Activated B cell treated with CpG ODN at 0.5 μM for 24 hours (primary cell): ENCODE measurements at places on chromosomes 1 and 21. TPM values are rescaled to one million over a fixed set of nuclear protein-coding genes. Genes with fewer than 3 reads are reported as not detected.

The CD1E gene
- total RNA-seq = not detected in 2 replicates

The TTLL7 gene
- total RNA-seq = 0.12 TPM in 1 of 2 replicates, not detected in the other

The FAM3B gene
- total RNA-seq = not detected in 2 replicates

The INAVA gene
- total RNA-seq = 0.44 and 0.46 TPM in 2 replicates

The FCRL1 gene
- total RNA-seq = 111 and 138 TPM in 2 replicates

The GPX7 gene
- total RNA-seq = 20.9 and 22.4 TPM in 2 replicates

The GUCA2B gene
- total RNA-seq = not detected in 2 replicates

The KMO gene
- total RNA-seq = 44.8 and 53.6 TPM in 2 replicates

The NEK7 gene
- total RNA-seq = 28.3 and 33.5 TPM in 2 replicates

The SLC37A1 gene
- total RNA-seq = 39.8 and 47.9 TPM in 2 replicates

The BCL2L15 gene
- total RNA-seq = 0.83 and 3.7 TPM in 2 replicates

The RGS5 gene
- 1.1 and 1.9 TPM in 2 replicates for total RNA-seq

The SUSD4 gene
- total RNA-seq = not detected in 2 replicates

DNA sequence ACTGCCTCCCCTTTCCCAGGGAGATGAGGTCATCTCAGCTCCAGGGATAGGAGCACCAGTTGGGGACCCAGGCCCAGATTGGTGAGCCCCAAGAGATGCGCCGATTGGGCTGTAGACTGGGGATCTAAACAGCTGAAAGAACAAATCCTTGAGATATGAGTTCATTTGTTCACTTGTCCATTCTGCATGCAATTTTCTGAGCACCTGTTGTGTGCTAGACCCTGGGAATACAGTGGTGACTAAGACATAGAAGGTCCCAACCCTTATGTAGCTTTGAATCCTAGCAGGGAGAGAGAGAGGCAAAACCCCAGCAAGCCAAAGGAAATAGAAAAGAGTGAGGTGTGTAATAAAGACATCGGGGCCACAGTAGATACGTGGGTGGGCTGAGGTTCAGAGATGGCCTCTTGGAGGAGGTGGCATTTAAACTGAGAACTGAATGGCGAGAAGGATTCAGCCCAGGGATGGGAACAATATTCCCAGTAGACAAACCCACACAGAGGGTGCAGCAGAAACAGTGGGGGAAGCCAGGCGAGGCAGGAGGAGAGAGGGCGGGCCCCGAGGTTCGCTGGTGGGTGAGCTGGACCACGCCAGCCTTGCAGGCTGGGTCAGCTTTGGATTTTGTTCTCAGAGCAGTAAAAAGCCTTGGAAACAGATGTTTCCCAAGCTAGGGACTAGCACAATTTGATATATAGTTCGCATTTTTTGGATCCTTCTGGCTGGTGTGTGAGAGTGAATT lies 105.6 kb upstream of the ACTL8 start:
- no peak overlapping the region for H3K4me3 ChIP-seq
- DNase-seq = no peak
- no peaks in the 10 kb centered on the region for H3K36me3 ChIP-seq
- no peak overlapping the region for H3K27ac ChIP-seq

DNA sequence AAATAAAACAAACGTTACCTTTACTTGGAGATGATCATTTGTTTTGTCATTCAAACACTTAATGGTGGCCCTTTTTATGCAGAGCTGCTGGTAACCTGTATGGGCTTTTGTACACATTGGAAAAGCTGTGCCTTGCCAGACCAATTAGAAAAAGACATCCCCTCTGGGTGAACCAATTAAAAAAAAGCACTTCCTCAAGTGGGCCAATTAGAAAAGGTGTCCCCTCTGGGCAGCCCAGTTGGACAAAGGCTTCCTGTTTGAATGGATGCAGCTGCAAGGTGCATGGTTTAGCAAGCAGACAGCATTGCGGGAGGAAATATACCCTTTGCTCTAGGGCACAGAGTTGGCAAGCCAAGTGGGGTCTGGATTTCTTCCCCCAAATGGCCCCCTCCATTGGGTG lies 21.6 kb downstream of the HUNK start:
- H3K36me3 ChIP-seq = no peaks in the 10 kb centered on the region
- DNase-seq = no peak
- H3K27ac ChIP-seq = no peak overlapping the region

DNA sequence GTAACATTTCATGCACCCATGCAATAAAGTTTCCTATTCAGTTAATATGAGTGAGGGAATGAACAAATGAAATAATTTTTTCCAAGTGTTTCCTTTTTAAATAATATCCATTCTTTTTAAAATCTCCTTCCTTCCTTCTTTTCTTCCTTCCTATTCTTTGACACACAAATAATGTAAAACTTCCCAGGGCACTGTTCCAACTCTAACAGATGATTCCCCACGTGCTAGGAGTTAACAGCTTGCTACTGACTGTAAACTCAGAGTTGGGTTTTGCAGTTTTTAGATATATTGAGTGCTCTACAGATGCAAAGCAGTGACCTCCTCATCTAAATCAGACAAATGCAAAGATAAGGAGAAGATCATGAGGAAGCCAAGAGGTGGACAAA lies 54.0 kb upstream of the POU2F1 start:
- no peak overlapping the region for H3K4me3 ChIP-seq
- no peaks in the 10 kb centered on the region for H3K4me1 ChIP-seq
- no peak overlapping the region for H3K27ac ChIP-seq
- H3K27me3 ChIP-seq = peaks cover 38% of the 10 kb centered on the region

DNA sequence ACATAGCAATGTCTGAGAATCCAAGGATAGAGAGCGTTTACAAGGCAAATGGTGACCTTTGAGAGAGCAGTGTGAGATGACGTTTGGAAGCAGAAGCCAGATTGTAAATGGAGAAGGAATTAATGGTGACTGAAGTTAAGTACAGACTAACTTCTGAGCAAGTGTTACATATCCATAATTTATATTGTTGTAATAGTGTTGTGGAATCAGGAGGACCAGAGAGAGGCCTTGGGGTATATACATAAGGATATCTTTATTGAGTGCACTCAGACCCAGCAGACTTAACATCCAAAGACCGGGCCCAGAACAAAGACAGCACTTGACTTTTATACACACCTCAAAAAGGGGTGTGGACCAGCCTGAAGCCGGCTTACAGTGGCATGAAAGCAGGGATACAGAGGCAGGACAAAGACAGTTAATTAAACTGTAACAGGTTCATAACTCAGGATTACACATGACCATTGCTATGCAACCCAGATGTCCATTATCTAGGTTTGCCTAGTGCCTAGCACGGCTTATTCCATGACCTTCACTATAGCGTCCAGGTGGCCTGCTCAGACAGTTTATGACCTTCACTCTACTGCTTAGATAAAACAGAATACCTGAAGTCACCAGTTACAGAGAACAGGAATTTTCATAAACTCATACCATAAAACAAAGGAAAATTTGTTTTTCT lies 2.7 kb upstream of the MGST3 start:
- H3K36me3 ChIP-seq = no peaks in the 10 kb centered on the region
- H3K4me3 ChIP-seq = no peak overlapping the region
- DNase-seq = no peak
- peaks cover 6% of the 10 kb centered on the region for H3K27me3 ChIP-seq
- H3K27ac ChIP-seq = no peak overlapping the region

GRCh38 chr1:81007024-81007423 lies 793.7 kb upstream of the ADGRL2 start:
- H3K36me3 ChIP-seq = no peaks in the 10 kb centered on the region
- no peak for DNase-seq

DNA sequence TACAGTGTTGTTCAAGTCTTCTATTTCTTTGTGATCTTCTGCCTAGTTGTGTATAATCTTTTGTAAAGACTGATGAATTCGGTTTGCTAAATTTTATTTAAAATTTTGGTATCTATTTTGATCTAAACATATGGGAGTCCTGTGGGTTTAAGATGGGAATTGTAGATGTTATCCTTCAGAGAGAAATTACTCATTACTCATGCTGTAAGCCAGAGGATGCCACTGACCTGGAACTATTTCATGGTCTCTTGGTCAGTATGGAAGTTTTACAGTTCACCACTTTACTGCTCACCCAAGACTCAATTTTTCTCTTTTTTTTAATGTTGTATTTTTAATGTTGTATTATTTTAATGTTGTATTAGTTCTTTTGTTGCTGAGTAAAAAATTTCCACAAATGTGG lies 138.6 kb upstream of the B3GALT2 start:
- no peaks in the 10 kb centered on the region for H3K36me3 ChIP-seq
- H3K4me1 ChIP-seq = no peaks in the 10 kb centered on the region
- no peak overlapping the region for H3K4me3 ChIP-seq
- DNase-seq = no peak
- H3K27me3 ChIP-seq = peaks cover 2% of the 10 kb centered on the region
- no peak overlapping the region for H3K27ac ChIP-seq

DNA sequence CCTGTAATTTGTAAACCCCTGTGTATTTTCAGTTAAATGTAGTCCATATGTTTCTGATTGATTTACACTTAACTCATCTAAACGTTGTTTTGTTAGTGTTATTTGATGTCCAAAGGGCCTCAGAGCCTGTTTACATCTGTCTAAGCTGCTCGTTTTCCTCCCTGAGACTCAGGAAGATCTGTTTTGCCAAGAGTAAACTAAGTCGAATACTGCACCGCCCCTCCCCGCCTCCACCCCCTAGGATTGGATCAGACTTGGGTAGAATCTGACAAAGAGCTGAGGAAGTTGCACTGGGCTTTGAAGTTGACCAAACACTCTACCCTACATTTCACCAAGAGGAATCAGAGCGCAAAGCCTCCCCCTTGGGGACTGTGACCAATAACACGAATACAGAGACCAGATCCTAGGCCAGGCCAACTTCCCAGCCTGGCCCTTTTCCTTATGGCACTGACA lies 206.9 kb upstream of the LMO4 start:
- DNase-seq = no peak
- H3K27ac ChIP-seq = no peak overlapping the region
- H3K4me3 ChIP-seq = no peak overlapping the region

DNA sequence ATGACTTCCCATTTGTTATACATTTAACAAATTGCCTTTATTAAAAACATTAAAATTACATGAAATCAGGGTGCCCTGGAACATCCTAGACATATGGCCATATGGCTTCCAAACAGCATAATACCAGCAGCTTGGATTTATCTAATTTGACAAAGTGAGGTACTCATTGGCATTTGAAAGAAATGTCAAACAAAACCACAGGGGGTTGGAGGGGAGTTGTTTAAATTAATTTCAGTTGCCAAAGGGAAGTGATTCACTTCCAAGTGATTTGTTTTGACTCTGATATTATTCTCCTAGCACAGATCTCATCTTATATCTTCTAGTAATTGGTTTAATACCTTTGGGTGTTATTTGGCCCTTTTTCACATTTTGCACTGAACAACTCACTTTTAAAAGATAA lies 24.5 kb upstream of the POU2F1 start:
- no peak overlapping the region for H3K27ac ChIP-seq
- no peak for DNase-seq
- no peaks in the 10 kb centered on the region for H3K36me3 ChIP-seq
- no peaks in the 10 kb centered on the region for H3K4me1 ChIP-seq
- H3K4me3 ChIP-seq = no peak overlapping the region
- H3K27me3 ChIP-seq = no peaks in the 10 kb centered on the region

GRCh38 chr1:76835203-76835602 lies 32.1 kb upstream of the ST6GALNAC5 start:
- H3K27me3 ChIP-seq = peaks cover 7% of the 10 kb centered on the region
- no peak overlapping the region for H3K27ac ChIP-seq
- H3K4me1 ChIP-seq = peaks cover 4% of the 10 kb centered on the region
- no peaks in the 10 kb centered on the region for H3K36me3 ChIP-seq
- DNase-seq = no peak

DNA sequence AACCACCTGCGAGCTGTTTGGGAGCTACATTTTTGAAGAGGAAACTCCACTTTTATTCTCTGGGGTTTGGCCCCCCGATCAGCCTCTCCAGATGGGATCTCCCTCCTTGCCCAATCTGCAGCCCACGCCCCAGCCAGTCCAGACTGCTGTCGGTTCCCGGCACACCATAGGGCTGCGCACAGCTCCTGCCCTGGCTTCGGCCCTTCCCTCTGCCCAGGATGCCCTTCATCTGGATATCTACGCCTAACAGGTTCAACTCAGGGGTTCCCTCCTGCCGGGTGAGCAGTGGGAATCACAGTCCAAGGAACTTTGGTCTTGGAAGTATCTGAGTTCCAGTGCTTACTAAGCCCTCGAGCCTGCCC lies 135.3 kb downstream of the KAZN start:
- peaks cover 17% of the 10 kb centered on the region for H3K27me3 ChIP-seq
- DNase-seq = no peak
- no peaks in the 10 kb centered on the region for H3K36me3 ChIP-seq
- no peak overlapping the region for H3K4me3 ChIP-seq
- H3K4me1 ChIP-seq = peaks cover 3% of the 10 kb centered on the region
- H3K27ac ChIP-seq = no peak overlapping the region

DNA sequence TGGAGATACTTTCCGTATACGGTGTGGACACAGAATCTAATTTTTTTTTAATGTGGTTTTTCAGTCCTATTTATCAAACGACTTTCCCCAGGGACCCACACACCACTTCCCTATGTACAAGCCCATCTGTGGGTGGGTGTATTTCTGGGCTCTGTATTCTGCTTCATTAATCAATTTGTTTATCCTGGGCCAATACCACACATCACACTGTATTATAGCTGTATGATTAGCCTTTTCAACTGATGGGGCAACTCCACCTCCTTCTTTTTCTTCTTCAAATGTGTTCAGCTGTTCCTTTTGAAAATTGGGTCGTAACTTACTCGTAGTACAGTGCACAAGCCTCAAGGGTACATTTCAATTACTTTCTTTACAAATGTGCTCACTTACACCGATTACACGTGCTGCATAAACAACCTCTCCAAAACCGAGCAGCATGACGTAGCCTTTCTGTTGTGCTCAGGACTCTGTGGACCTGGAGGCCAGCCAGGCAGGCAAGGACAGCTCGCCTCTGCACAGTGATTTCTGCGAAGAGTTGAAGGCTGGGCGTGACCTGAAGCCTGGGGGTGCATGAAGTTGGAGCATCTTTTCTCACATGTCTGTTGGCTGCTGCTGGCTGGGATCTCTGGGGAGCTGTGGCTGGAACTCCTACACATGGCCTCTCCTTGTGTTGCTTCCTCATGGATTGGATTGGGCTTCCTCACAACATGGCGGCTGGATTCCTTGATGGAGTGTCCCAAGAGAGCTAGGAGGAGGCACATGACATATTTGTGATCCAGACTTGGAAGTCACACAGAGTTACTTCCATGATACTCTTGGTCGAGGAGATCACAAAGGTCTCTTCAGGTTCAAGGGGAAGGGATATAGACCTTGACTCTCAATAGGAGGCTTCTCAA lies 126.5 kb downstream of the CRYAA start:
- no peak overlapping the region for H3K4me3 ChIP-seq
- H3K27ac ChIP-seq = no peak overlapping the region
- peaks cover 42% of the 10 kb centered on the region for H3K4me1 ChIP-seq
- no peaks in the 10 kb centered on the region for H3K36me3 ChIP-seq
- H3K27me3 ChIP-seq = peaks cover 25% of the 10 kb centered on the region
